ENCODE measurements at places on chromosomes 16 and 17.

GRCh38 chr17:82388922-82389283 is 17.3 kb downstream of the UTS2R start:
- no peak for DNase-seq

DNA sequence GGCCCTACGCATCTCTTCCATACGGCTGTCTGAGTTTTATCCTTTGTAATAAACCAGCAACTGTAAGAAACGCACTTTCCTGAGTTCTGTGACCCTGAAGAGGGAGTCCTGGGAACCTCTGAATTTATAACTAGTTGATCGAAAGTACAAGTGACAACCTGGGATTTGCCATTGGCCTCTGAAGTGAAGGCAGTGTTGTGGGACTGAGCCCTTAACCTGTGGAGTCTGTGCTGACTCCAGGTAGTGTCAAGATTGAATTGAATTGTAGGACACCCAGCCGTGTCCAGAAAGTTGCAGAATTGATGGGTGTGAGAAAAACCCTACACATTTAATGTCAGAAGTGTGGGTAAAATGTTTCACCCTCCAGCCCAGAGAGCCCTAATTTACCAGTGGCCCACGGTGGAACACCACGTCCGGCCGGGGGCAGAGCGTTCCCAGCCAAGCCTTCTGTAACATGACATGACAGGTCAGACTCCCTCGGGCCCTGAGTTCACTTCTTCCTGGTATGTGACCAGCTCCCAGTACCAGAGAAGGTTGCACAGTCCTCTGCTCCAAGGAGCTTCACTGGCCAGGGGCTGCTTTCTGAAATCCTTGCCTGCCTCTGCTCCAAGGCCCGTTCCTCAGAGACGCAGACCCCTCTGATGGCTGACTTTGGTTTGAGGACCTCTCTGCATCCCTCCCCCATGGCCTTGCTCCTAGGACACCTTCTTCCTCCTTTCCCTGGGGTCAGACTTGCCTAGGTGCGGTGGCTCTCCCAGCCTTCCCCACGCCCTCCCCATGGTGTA is 1.5 kb downstream of the GAA start:
- no peak for DNase-seq

- DNase-seq = no peak
These were observed 30.4 kb upstream of the SALL1 start for GRCh38 chr16:51181503-51181811.

GRCh38 chr17:1997289-1997926 is 27.7 kb downstream of the RTN4RL1 start:
- no peak for DNase-seq

- no peak for DNase-seq
These were observed 1.6 kb downstream of the KCNG4 start for GRCh38 chr16:84237994-84238750.

- DNase-seq = peak; percentile 13
These were observed 36.0 kb upstream of the CCL1 start for GRCh38 chr17:34398990-34399389.

- peak; percentile 60 for DNase-seq
These were observed 23.8 kb downstream of the SNX11 start for GRCh38 chr17:48131216-48131824.

- no peak for DNase-seq
These were observed 8.8 kb downstream of the GCGR start for GRCh38 chr17:81812571-81813370.

DNA sequence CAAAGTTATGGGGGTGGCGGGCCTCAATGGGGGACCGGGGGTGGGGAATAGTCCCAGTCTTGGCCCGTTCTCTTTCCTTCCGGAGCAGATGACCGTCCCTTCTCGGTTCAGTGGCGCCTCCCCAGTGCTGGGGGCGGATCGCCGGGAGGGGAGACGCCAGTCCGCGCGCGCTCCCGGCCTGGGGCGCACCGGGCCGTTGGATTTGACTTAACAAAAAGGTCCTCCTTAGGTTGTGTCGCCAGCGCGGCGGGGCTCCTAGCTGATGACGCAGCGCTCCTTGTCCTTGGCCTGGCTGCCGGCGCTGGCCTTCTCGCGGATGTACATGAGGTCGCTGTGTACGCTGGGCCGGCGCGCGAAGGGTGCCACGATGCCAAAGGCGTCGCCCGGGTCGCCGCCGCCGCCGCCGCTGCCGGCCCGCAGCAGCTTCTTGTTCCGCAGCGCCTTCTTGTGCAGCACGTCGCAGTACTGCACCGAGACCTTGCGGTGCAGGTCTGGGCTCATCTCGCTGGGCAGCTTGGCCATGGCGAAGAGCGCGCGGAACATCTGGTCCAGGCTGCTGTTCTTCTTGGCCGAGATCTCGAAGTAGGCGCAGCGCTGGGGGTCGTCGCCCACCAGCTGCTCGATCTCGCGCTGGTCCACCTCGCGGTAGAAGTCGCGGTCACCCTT is 1.2 kb downstream of the RASD1 start:
- no peak for DNase-seq

DNA sequence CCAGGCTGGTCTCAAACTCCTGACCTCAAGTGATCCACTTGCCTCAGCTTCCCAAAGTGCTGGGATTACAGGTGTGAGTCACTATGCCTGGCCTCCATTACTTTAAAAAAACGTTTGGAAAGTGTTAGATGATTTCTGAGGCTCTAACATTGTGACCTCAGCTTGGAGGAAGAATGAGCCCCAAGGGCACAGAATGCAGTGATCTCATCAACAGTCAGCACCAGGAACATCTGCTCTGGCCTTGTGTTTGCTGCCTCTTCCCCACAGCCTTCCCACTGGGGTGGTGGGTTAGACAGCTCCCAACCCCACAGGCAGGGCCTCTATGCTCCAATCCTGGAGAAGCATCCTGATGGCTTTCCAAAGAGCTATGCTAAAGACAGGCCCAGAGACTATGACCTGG is 37.7 kb upstream of the SREBF1 start:
- no peak for DNase-seq

DNA sequence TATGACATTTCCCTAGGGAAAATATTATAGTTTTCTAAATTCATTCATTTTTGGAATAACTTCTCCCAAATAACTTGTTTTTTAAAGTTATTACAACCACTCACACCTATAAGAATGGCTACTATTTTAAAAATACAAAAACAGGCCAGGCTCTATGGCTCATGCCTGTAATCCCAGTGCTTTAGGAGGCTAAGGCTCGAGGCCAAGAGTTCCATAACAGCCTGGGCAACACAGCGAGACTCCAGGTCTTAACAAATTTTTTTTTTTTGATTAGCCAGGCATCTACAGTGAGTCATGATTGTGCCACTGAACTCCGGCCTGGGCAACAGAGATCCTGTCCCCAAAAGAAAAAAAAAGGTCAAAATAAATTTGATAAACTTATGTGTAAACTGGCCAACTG is 43.6 kb upstream of the YPEL2 start:
- no peak for DNase-seq
